Lower lobe of right lung (tissue), 2 donors: ENCODE measurements at places on chromosomes 5 and 9.
A peak's percentile ranks its signal among the peaks of the same experiment; 100 is the strongest.

DNA sequence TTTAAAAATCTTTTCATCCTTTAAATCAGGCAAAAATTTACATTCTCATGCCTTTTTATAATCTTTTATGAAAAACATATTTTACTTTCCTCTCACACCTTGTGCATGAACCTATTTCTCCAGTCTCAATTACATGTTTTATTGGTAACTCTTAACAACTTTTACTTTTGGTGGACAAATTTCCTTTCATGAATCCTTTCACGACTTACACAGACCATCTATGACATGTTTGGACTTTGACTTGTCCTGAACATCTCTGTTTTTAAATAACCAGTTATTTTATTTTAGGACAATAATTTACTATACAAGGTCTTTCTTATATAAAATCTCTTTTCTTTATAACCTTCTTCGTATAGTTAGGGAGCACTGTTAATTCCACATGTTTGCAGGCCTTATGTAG, 26.5 kb upstream of the MTMR12 start:
- H3K36me3 ChIP-seq = no peaks in the 10 kb centered on the region
- no peak overlapping the region for H3K27ac ChIP-seq
- DNase-seq = no peak

DNA sequence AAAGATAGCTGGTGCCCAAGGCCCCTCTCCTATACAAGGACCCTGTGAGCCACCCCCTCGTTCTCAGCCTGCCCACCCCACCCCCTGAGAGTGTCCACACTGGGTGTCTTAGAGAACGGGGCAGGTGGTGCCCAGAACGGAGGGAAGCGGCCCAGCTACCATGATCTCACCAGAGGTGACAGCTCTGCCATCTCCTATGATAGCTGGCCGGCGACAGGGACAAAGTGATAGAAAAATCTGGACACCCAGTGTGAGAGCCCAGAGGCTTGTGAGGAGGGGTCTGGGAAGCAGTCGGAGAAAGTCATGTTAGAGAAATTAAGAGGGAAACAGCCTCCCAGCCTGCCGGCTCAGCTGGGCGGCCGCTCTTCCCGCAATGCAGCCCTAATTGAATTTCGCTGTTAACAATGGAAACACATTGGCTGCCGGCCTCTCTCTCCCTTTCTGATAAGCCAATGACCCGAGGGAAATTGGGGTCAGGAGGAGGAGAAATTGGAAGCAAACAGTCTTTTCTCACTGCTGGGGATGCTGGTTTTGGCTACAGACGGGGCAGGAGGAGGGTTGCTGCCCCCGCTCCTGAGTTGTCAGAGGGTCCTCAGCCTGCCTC, 32.3 kb downstream of the HK3 start:
- no peak overlapping the region for H3K27ac ChIP-seq
- H3K4me3 ChIP-seq = no peak overlapping the region
- H3K36me3 ChIP-seq = no peaks in the 10 kb centered on the region
- H3K4me1 ChIP-seq = no peaks in the 10 kb centered on the region
- no peak for DNase-seq
- H3K27me3 ChIP-seq = peaks cover 66% of the 10 kb centered on the region

- peaks cover 42% of the 10 kb centered on the region for H3K4me1 ChIP-seq
- peak overlapping the region; percentile 32 for H3K27ac ChIP-seq
- H3K4me3 ChIP-seq = no peak overlapping the region
Measured at GRCh38 chr9:75101004-75101588, 12.8 kb downstream of the OSTF1 start.

DNA sequence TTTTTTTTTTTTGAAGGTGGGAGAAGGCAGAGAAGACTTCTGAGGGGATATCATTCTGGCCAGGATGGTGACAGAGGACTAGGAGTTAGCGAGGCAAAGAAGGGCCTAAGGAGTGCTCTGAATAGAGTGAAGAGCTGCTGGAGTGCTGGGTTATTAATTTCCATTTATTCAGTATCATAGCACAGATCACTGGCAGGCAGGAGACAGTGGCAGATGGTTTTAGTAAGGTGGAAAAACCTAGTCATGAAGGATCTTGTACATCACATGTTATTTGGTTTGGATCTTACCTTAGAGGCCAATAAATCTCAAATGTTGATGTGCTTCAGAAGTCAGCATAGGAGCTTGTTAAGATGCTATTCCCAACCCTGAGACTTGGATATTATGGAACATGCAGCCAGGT, 165.5 kb downstream of the TTLL11 start:
- no peaks in the 10 kb centered on the region for H3K36me3 ChIP-seq
- H3K27ac ChIP-seq = no peak overlapping the region
- no peak overlapping the region for H3K4me3 ChIP-seq
- DNase-seq = no peak
- no peaks in the 10 kb centered on the region for H3K27me3 ChIP-seq

- no peak for DNase-seq
- no peak overlapping the region for H3K27ac ChIP-seq
- H3K4me1 ChIP-seq = no peaks in the 10 kb centered on the region
Measured at GRCh38 chr5:123785162-123786071, 273.4 kb downstream of the CSNK1G3 start.

GRCh38 chr5:68369023-68369359, 153.4 kb downstream of the PIK3R1 start:
- no peak overlapping the region for H3K27ac ChIP-seq
- no peaks in the 10 kb centered on the region for H3K36me3 ChIP-seq
- no peaks in the 10 kb centered on the region for H3K27me3 ChIP-seq
- no peaks in the 10 kb centered on the region for H3K4me1 ChIP-seq
- H3K4me3 ChIP-seq = no peak overlapping the region

- H3K27ac ChIP-seq = no peak overlapping the region
- H3K27me3 ChIP-seq = no peaks in the 10 kb centered on the region
- H3K4me3 ChIP-seq = no peak overlapping the region
- H3K36me3 ChIP-seq = no peaks in the 10 kb centered on the region
Measured at GRCh38 chr9:19663570-19663969, 125.3 kb downstream of the SLC24A2 start.

DNA sequence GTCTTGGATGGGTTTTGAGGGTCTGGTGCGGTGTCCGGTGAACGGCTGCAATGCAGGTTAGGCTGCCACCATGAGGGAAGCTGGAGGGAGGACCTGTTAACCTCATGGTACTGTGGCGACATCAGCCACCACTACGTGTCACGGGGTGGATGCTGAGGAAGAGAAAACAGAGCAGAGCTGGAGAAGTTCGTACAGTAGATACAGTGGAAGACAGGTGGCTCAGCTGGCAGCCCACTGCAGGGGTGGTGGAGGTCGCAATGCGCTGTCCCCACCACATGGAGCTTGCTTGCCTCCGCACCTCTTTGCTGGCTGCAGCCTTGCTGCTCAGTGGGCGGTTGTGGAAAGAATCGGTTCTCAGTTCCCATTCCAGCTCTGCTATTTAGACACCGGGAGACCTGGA, 2.8 kb downstream of the DCANP1 start:
- H3K4me3 ChIP-seq = no peak overlapping the region
- H3K27me3 ChIP-seq = no peaks in the 10 kb centered on the region
- DNase-seq = no peak
- H3K36me3 ChIP-seq = no peaks in the 10 kb centered on the region

GRCh38 chr9:22446589-22446949, at the start of gene DMRTA1:
Gene DMRTA1 (plus strand): TSS chr9:22446824. CDS start chr9:22447066, 242 bp downstream.
- H3K27ac ChIP-seq = peak within 1 kb of the TSS; percentile 85
- peak within 1 kb of the TSS; percentile 66 for H3K4me3 ChIP-seq
- no peaks in the 10 kb centered on the region for H3K36me3 ChIP-seq

GRCh38 chr9:94952565-94953373, 226.3 kb downstream of the AOPEP start:
- no peak overlapping the region for H3K4me3 ChIP-seq
- DNase-seq = no peak
- H3K36me3 ChIP-seq = peaks cover 16% of the 10 kb centered on the region
- H3K4me1 ChIP-seq = peaks cover 35% of the 10 kb centered on the region
- H3K27me3 ChIP-seq = no peaks in the 10 kb centered on the region
